Activated CD4-positive, alpha-beta T cell treated with anti-CD3 and anti-CD28 coated beads for 36 hours (primary cell): ENCODE measurements at places on chromosomes 11 and 22. TPM values are rescaled to one million over a fixed set of nuclear protein-coding genes. Genes with fewer than 3 reads are reported as not detected.

DNA sequence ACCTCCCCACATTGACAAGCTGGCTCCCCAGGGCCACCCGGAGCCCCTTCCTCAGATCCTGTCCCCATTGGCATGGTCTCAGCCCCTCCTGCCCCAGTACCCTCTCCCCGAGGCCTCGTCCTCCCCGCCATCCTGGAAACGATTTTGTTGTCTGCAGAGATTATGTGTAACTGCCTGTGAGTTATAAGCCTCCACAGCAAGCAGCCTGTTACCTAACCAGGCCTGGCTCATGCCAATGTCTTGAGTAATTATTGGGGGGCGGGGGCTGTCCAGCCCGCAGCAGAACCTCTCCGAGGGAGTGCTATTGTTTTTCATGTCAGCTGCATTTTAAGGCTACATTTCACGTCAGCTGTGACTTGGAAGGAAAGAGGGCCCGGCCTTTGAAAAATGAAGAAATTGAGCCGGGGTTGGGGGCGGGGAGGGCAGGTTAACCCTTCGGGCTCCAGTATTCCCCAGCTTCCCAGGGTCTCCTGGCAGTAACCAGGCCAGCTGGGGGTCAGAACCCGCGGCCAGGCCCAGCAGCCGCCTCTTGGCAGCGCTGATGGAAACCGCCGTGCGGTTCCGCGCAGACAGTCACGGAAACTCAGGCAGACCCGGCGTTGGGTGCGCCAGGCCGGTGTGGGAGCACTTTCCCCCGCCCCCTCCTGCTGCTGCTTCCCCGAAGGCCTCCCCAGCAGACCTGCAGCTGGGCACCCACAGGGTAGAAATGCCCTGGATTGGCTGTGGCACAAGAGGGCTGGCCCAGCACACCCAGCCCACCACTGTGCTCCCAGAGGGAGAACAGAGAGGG lies 59.5 kb downstream of the CDKN1C start:
- DNase-seq = no peak

- peak; percentile 56 for DNase-seq
Observed at GRCh38 chr22:46070215-46070802, 80.0 kb upstream of the PPARA start.

- no peak for DNase-seq
Observed at GRCh38 chr22:35782504-35782903, 64.8 kb downstream of the APOL5 start.

GRCh38 chr11:84333221-84333620 lies 1047.1 kb upstream of the CCDC90B start:
- DNase-seq = no peak

The PEX26 gene
- 58.0 TPM for total RNA-seq

The RHBDD3 gene
- 23.2 TPM for total RNA-seq

DNA sequence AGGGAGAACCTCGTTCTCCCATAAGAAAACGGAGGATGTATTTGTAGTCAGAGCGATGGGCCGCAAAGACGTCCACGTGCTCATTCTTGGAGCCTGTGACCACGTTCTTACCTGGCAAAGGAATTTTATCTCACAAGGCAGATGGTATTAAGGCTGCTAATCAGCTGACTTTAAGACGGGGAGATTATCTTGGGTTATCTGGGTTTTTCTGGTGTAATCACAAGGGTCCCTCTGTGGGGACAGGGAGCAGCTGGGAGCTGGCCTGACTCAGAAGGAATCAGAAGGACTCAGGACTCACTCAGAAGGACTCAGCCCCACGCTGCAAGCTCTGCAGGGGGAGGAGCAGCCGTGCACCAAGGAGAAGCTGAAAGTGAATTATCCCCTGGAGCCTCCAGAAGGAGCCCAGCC lies 7.5 kb upstream of the SIGIRR start:
- DNase-seq = peak; percentile 3

- DNase-seq = no peak
Observed at GRCh38 chr11:38156495-38157146, 1558.6 kb upstream of the RAG2 start.

The SLC22A12 gene
- not detected for total RNA-seq
